AG08396 (cell line): ENCODE measurements at places on chromosomes 2 and 18.

DNA sequence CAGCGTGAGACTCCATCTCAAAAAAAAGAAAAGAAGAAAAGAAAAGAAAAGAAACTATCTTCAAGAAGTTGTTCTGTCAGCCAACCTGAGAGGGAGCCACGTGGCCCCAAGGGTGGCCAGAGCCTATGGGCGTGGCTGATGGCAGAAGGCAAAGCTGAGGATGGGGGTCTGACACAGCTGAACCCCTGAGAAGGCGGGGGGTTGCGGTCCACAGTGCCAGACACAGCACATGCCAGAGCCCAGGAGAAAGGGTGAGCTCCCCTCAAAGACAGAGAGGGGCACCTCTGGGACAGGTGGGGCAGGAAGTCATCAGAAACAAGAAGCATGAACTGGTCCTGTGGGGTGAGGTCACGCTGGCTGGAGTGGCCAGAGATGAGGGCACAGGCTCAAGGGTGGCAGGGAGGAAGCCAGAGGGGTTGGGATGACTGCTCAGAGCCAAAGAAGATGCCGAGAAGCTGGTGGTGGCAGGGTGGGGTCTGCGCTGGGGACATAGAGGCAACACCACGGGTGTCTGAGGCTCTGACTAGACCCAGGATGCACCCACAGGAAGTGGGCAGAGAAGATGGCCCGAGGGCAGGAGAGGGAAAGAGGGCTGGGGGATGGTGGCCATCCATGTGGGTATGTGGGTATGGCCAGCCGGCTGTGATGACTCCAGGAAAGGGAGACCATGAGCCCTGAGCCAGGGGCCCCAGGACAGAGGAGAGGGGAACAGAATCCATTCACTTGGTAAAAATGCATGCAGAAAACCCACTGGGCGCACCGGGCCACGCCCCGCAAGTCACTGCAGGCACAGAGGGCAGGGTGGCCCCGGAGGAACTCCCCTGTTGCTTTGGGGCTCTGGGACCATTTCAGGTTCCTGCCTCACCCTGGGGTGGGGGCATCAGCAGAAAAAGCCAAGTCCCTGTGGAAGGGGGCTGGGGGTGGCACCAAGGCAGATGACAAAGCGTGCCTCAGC lies 8.4 kb downstream of the KIF1A start:
- no peak for DNase-seq

- DNase-seq, result no peak
These were observed 11.0 kb downstream of the TANK start for GRCh38 chr2:161170958-161171932.

- DNase-seq, result peak; percentile 39
These were observed 173.0 kb downstream of the SMAD7 start for GRCh38 chr18:48777744-48778116.

GRCh38 chr2:8442833-8443486 lies 238.9 kb upstream of the ID2 start:
- DNase-seq, result no peak

DNA sequence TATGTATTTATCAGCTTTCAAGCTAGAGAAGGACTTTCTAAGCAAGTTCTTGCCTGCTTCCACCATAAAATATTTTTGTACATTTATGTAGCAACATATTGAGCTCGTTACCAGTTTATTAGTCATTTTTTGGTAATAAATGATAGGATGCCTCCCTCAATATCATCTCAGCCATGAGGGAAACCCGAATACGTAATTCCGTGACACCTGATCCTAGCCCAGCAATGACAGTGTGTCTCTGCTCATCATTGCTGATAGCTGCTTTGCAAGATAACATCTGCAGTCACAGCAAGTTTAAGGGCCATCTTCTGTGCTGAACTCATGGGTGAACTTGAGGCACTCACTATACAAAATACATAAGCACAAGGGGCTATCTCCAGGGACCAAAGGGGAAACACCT lies 62.2 kb downstream of the COL6A3 start:
- no peak for DNase-seq

DNA sequence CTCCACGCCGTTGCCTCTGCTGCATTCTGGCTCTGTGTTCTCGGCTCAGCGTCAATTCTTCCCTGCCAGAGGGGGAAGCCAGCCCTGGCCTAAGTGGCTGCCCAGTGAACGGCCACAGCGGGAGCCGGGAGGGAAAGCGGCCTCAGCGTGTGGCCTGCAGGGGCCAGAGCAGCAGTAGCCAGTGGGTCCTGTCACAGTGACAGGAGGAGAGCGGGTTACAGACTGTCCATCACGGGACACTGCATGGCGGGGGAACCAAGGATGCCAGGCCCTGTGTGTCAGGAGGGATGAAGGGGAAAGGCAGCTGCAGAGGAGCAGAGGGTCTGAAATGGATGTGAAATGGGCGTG lies 39.7 kb downstream of the PDIA6 start:
- peak; percentile 8 for DNase-seq

- DNase-seq, result no peak
These were observed 25.1 kb downstream of the INPP5D start for GRCh38 chr2:233085037-233085838.

DNA sequence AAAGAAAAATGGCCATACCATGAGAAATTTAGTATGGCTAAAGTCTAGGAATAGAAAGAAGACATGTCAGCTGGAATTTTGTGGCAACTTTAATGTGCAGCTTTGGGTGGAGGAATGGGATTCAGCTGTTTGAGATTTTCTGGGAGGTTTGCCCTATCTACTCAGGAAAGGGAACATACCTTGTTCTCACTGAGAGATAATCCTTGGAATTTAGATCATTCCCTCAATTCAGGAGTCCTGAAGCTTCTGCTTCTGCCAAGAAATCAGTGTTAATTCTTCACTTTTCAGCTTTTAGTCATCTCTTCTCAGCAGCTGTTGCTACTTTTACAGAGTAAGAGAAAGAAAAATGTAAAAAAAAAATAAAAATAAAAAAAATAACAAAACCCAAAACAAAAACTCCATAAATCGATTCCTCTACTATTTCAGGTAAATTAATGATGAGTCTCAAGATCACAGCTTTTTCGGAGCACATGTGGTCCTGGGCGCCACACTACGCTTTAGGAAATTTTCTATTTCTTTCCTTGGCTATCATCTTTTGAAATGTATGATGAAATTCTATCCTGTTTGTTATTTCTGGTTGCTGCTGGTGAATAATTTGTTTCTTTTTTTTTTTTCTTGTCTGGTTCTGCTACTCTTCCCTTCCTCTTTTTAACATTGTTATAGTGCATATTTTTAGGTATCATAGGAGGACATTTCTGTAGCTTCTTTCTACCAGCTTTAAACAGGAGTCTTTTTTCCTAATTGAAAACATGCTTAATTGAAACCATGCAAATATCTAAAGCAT lies 18.9 kb upstream of the BAZ2B start:
- no peak for DNase-seq
